Esophagus muscularis mucosa (tissue), 4 donors: ENCODE measurements at places on chromosomes 3 and 15. TPM values are rescaled to one million over a fixed set of nuclear protein-coding genes. Genes with fewer than 3 reads are reported as not detected.

DNA sequence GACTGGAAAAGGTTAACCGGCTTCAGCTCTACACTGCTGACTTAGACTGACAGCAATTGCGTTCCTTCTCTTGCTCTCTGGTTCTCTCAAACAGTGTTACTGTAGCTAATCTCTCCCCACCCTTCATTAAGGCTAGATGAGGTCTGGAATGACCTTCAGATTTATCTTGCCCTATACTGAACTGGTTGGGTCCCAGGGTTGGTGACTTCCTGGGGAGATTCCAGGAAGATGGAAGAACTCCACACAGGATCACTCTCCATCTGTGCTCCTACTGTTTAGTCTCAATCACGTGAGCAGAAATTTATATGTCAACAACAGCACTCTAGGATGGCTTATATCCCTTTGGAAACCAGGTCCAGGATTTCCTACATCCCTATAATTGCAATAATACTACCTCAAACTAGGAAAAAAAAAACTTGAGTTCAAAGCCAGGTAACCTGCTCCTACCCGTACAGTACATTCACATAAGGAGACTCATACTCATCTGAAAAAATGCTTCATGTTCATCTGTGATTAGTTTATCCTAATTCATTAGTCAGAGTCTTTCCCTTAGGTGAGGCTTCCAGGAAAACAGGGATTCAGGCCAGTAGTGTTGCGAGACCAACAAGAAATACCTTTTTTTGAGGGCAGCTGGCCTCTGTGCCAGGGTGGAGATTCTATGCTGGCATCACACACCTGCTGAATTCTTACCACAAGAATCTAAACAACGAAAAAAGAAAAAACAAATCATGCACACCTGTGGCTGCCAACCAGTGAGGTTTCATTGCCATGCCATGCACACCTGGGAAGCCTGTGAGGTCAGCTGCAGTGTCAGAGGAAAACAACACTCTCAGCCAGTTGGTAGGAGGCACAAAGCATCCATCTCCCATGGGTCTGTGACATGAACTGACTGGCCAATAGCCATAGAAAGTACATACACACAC, 297.3 kb downstream of the MECOM start:
- no peak overlapping the region for H3K4me3 ChIP-seq
- H3K4me1 ChIP-seq, result no peaks in the 10 kb centered on the region
- no peaks in the 10 kb centered on the region for H3K36me3 ChIP-seq

- H3K4me3 ChIP-seq, result no peak overlapping the region
- peaks cover 23% of the 10 kb centered on the region for H3K27me3 ChIP-seq
- DNase-seq, result no peak
- H3K27ac ChIP-seq, result no peak overlapping the region
Measured at GRCh38 chr15:84082739-84083138, 152.8 kb upstream of the GOLGA6L4 start.

GRCh38 chr3:111979434-111980038, 710 bp downstream of the ABHD10 start:
- H3K27ac ChIP-seq, result peak overlapping the region; percentile 86
- no peak for DNase-seq
- peaks cover 13% of the 10 kb centered on the region for H3K36me3 ChIP-seq
- H3K27me3 ChIP-seq, result no peaks in the 10 kb centered on the region
- H3K4me3 ChIP-seq, result peak overlapping the region; percentile 72
- H3K4me1 ChIP-seq, result peaks cover 16% of the 10 kb centered on the region

DNA sequence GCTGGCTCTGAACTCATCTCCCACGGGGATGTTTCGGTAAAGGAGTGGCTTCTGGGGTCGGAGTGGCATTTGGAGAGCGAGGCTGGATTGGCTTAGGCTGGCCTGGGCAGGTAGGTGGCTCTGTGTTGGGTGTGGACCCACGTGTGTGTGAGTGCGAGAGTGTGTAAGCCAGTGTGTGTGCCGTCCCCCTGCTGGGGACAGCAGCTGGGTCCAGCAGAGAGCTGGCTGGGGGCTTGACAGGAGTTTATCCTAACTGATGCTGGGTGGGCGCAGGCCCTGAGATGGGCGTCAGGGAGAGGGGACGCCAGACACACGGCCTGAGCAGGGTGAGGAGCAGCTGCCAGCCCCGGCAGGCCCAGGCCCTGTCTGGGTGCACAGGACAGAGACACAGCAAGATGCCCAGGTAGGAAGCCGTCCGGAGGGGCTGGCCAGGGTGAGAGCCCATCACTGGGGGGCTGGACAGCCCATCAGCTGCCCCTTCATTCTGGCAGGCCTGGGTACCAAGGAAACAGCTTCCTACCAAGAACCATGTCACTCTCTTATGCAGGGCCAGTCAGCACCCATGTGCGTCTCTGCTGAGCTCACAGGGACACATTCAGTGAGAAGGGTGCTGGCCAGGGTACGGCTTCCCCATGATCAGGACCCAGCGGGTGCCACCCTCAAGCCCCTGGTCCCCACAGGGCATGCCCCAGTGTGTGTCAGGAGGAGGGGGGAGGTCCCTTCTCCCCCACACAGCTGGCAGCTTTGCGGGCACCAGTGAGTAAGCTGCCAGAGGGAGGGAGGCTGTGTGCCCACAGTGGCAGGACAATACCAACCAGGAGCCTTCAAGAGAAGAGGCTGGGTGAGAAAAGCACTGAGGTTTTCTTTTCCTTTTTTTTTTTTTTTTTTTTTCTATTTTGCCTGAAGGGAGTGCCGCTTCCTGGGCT, 1.1 kb downstream of the PAK6 start:
- no peaks in the 10 kb centered on the region for H3K36me3 ChIP-seq
- H3K27ac ChIP-seq, result no peak overlapping the region
- H3K4me1 ChIP-seq, result no peaks in the 10 kb centered on the region
- H3K4me3 ChIP-seq, result no peak overlapping the region
- DNase-seq, result no peak

DNA sequence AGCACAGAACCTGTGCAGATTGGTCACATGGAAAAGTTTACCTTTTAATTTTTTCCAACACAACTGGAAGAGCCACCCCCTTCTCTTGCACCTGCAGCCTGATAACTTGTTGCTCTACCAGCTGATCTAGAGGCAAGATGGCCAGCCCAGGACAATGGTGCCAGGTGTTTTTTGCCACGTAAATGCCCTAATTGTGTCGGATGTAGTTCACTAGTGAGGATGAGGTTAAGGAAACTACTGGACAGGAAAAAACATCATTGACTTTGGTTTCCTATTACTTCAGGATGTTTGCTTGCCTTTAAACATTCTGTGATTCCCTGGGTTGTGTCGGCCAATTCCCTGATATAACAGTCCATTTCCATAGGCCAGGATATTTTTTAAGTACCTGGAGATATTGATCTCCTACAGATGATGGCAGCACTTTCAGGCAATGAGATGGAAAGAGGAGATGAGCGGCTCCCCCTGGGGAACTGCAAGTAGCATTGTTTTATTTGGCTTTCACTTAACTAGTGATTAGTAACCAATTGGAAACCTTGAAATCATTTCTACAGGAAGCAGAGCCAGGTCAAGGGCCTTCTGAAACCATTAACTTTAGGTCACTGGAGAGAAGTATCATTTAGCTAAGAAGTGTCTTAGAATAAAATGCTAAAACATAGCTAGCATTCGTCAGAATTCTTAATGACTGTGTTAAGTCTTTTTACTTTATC, 72.5 kb downstream of the OSBPL10 start:
- no peak overlapping the region for H3K27ac ChIP-seq
- no peaks in the 10 kb centered on the region for H3K4me1 ChIP-seq
- H3K27me3 ChIP-seq, result no peaks in the 10 kb centered on the region
- no peak for DNase-seq

DNA sequence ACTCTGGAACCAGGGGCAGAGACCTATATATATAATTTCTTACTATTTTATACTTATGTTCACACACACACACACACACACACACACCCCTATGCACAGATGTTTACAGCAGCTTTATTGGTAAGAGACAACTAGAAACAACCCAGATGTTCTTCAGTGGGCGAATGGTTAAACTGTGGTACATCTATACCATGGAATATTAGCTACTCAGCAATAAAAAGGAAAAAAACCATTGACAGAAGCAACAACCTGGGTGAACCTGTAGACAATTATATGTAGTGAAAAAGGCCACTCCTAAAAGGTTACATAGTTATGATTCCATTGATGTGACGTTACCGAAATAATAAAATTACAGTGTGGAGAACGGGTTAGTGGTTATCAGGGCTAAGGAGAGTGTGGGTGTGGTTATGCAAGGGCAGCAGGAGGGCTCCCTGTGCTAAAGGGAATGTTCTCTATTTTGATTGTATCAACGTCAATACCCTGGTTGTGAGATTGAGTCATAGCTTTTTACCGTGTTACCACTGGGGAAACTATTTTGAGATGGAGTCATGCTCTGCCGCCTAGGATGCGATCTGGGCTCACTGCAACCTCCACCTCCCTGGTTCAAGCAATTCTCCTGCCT, 85.5 kb downstream of the FLNB start:
- no peak overlapping the region for H3K27ac ChIP-seq
- peaks cover 13% of the 10 kb centered on the region for H3K4me1 ChIP-seq

TGM4 gene
- total RNA-seq, result not detected

DNA sequence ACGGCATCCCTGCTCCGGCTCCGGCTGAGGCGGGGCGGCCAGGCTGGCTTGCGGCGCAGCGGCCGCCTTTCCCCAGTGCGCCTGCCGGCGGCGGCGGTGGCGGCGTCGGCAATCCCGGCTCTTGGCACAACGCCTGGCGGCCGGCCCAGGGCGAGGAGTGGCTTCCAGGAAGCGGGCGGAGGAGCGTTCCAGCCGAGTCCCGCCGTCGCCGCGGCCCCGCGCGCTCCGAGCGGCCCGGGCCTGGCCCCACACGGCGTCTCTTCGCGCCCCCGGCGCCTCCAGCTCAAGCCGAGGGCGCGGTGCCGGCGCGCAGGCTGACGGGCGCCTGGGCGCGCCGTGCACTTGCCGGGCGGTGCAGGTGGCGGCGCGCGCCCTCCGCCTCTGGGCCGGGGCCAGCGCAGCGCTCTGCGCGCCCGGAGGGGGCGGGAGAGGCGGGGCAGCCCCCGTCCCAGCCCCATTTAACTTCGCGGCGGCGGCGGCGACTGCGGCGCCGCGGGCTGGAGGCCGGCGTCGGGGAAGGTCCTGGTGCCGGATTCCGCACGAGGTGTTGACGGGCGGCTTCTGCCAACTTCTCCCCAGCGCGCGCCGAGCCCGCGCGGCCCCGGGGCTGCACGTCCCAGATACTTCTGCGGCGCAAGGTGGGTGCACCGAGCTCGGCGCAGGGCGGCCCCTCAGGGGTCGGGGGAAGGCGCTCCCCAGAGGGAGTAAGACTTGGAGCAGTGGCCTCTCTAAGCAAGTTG, at the start of gene ADAMTSL3:
Gene ADAMTSL3, plus strand, starts transcription at position 485 of the 740 bp plus-strand sequence. CDS start 1,639 bp downstream, outside the sequence.
- peaks cover 55% of the 10 kb centered on the region for H3K4me1 ChIP-seq
- H3K27me3 ChIP-seq, result peaks cover 21% of the 10 kb centered on the region
- H3K27ac ChIP-seq, result peak within 1 kb of the TSS; percentile 78

- no peaks in the 10 kb centered on the region for H3K27me3 ChIP-seq
- no peak overlapping the region for H3K4me3 ChIP-seq
- H3K27ac ChIP-seq, result no peak overlapping the region
- no peak for DNase-seq
- no peaks in the 10 kb centered on the region for H3K4me1 ChIP-seq
Measured at GRCh38 chr15:83626171-83626802, 27.6 kb upstream of the ADAMTSL3 start.

ARL14 gene
- not detected for total RNA-seq

GRCh38 chr3:169328471-169328870, 335.0 kb downstream of the MECOM start:
- no peaks in the 10 kb centered on the region for H3K27me3 ChIP-seq
- H3K4me1 ChIP-seq, result peaks cover 28% of the 10 kb centered on the region
- no peak overlapping the region for H3K4me3 ChIP-seq
- DNase-seq, result no peak
- no peaks in the 10 kb centered on the region for H3K36me3 ChIP-seq

DNA sequence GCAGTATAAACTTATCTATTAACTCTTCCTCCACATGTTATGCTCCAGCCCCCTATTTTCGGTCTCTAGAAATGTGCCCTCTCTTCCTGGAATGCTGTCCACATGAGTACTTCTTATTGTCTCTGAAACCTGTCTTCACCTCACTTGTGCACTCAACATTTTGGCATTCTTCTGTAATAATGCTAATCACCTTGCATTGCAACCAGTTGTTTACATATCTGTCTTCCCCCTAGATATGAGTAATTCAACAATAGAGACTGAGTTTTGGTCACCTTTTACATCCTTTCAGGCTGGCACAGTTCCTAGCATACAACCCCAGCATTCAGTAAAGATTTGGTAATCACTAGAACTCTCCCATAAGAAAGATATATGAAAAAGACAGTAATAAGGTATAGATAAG, 17.2 kb downstream of the CCDC80 start:
- no peak overlapping the region for H3K27ac ChIP-seq
- no peaks in the 10 kb centered on the region for H3K27me3 ChIP-seq
- DNase-seq, result no peak
- H3K36me3 ChIP-seq, result peaks cover under 1% of the 10 kb centered on the region
- H3K4me1 ChIP-seq, result peaks cover 22% of the 10 kb centered on the region

SKIL gene
- total RNA-seq, result 44.1 TPM

GRCh38 chr3:22297436-22297835, 546.4 kb upstream of the ZNF385D start:
- H3K36me3 ChIP-seq, result no peaks in the 10 kb centered on the region
- H3K27ac ChIP-seq, result no peak overlapping the region
- no peak for DNase-seq
- H3K4me3 ChIP-seq, result no peak overlapping the region
- no peaks in the 10 kb centered on the region for H3K27me3 ChIP-seq
- no peaks in the 10 kb centered on the region for H3K4me1 ChIP-seq

ITPKA gene
- 0.97 TPM for total RNA-seq

DNA sequence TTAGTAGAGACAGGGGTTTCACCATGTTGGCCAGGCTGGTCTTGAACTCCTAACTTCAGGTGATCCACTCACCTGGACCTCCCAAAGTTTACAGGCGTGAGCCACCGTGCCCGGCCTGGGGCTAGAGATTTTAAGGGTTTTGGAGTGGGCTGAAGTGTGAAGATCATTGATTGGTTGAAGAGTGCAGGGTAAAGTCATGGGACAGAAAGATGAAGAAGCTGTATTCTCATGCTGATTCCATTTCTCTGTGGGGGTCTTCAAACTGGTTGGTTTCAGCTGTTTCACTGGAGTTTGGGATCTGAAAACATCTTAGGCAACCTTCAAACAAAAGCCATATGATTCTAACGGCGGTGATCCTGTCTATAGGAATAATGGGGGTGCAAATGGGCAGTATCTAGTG, 52.1 kb downstream of the GATM start:
- H3K4me3 ChIP-seq, result no peak overlapping the region
- DNase-seq, result no peak
- H3K27me3 ChIP-seq, result no peaks in the 10 kb centered on the region
- no peaks in the 10 kb centered on the region for H3K36me3 ChIP-seq
- H3K27ac ChIP-seq, result no peak overlapping the region

GRCh38 chr15:65081758-65082157, 5.2 kb downstream of the KBTBD13 start:
- peaks cover 85% of the 10 kb centered on the region for H3K4me1 ChIP-seq
- no peak for DNase-seq
- no peaks in the 10 kb centered on the region for H3K27me3 ChIP-seq
- H3K4me3 ChIP-seq, result no peak overlapping the region
- H3K36me3 ChIP-seq, result no peaks in the 10 kb centered on the region

OR5K2 gene
- total RNA-seq, result not detected

SH2D7 gene
- not detected for total RNA-seq
